Lung (tissue), 17 donors: ENCODE measurements at places on chromosomes 3 and 15. TPM values are rescaled to one million over a fixed set of nuclear protein-coding genes. Genes with fewer than 3 reads are reported as not detected.

Gene FETUB
- total RNA-seq = not detected

Gene GPR160
- 18.7 TPM for total RNA-seq

Gene KIF15
- 4.0 TPM for total RNA-seq

Gene PRSS50
- 0.46 TPM for total RNA-seq

Gene NCBP2
- total RNA-seq = 37.4 TPM

Gene ALDH1A2
- 28.4 TPM for total RNA-seq

Gene ZNF860
- total RNA-seq = 2.4 TPM

Gene MINAR1
- 0.37 TPM for total RNA-seq

Gene ZNF660
- 8.7 TPM for total RNA-seq

Gene SMAD6
- 62.3 TPM for total RNA-seq

Gene TJP1
- 84.6 TPM for total RNA-seq

Gene GTF2E1
- total RNA-seq = 14.8 TPM

Gene APBA2
- total RNA-seq = 18.3 TPM

Gene ADAMTS9
- total RNA-seq = 46.2 TPM

Gene GOLGA8S
- 0.11 TPM for total RNA-seq

Gene RTP3
- total RNA-seq = not detected

Gene CMTM6
- total RNA-seq = 63.4 TPM

Gene CILP
- 0.97 TPM for total RNA-seq

Gene H1-8
- not detected for total RNA-seq

Gene MKRN2OS
- 1.1 TPM for total RNA-seq

DNA sequence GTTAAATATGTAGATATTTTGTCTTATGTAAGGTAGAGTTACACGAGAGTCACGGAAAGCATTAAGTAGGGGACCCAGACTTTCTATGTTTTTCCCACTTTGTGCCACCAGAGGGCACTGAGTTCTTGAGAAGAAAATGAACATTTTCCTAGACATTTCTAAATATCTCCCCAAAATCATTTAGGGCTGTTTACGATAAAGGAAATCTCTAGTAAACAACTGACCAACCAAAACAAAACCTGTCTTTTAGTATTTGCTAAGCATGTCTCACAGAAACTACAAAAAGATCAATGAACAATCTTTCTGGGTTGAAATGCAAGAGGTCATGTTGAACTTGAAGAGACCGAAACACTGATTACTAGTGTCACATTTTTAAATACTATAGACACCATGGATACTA is 16.1 kb downstream of the POU1F1 start:
- DNase-seq = peak; percentile 56

GRCh38 chr3:23776352-23776891 is 29.3 kb upstream of the UBE2E1 start:
- no peak for DNase-seq

GRCh38 chr3:195134431-195134830 is 136.5 kb downstream of the XXYLT1 start:
- DNase-seq = no peak

- peak; percentile 72 for DNase-seq
Measured at GRCh38 chr3:175295248-175296130, 436.4 kb downstream of the NAALADL2 start.

DNA sequence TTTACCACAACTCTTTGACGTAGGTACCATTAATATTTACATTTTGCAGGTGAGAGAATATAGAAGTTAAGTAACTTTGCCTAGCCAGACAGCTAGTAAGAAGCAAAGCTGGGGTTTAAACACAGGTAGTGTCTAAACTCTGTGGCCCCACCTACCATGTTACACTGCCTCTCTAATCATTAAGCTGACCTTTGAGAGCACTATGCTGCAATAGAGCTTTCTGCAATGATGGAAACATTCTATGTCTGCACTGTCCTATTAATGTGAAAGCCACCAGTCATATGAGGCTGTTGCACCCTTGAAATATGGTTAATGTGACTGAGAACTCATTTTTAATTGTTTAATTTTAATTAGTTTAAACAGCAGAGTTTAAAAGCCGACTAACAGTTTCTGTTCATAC is 6.3 kb upstream of the RARB start:
- DNase-seq = no peak

- DNase-seq = peak; percentile 99
Measured at GRCh38 chr15:100125401-100126191, 216.2 kb downstream of the ADAMTS17 start.

GRCh38 chr3:105830836-105831235 is 38.0 kb downstream of the CBLB start:
- no peak for DNase-seq

GRCh38 chr15:74888716-74889115 is 1.1 kb upstream of the MPI start:
- DNase-seq = no peak

- no peak for DNase-seq
Measured at GRCh38 chr3:183349421-183350157, 78.8 kb downstream of the MCF2L2 start.

DNA sequence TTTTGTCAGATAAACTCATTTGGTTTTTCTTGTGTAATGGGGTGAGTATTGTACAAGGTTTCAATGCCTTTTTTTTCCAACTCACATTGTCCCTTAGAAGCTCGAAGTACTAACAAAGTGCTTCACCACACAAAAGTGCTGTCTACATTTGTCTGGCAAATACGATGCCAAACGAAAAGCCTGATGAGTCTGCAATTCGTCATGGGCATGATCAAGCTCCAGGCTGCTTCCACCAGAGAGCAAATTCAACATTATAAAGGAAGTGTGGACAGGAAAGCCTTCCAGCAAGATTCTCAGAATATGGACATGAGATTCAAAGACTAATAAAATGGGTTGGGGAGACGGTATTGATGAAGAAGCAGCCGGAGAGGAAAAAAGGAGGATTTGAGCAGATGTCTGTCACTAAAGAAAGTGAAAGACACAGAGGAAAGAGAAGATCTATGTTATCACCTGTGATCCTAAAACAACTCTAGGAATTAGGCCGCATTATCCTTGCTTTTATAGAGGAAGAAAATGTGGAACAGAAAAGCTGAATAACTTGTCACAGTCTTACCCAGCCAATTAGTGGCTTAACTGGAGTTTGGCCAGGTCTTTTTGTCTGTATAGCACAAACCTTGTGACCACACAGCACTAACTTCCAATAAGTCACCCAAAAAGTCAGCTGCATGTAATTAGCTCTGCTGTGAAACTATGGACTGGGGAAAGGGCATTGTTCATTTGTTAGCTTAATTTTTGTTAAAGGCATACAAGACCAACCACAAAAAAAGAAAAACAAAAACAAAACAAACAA is 494.8 kb downstream of the FHIT start:
- DNase-seq = no peak

DNA sequence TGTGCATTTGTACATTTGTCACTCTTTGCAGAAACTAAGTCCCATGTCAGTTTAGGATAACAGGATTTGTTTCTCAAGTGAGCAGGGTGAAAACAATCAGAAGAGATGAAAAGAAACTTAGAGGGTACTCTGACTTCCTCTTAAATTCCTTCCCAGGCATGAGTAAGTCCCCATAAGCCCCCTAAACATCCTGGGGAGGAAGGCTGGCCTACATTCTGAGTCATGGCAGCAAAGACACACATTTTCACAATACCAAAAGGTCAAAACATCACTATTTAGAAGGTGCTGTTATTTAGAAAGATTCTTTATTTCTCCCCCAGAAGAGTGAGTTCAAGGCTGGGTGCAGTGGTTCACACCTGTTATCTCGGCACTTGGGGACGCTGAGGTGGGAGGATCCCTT is 7.6 kb upstream of the FOXP1 start:
- no peak for DNase-seq

- no peak for DNase-seq
Measured at GRCh38 chr3:134258761-134259347, 8.2 kb upstream of the RYK start.

- no peak for DNase-seq
Measured at GRCh38 chr3:141878326-141878725, 1.9 kb downstream of the ATP1B3 start.

DNA sequence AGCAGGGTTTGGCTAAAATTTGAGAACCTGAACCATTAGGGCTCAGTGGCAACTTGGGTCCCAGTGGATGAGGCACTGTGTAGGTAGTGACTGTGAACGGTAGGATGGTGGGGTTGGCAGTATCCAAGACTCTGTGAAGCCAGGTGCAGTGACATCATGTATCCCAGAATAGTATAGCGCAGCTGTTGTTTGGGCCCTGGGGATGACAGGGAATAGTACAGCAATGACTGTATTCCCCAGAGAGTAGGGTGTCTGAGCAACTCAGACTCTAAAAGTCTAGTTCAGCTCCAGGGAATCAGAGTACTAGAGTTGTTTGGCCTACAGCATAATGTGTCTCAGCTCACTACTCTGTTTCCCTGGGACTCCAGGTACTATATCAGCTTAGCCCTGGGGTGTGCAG is 20.7 kb upstream of the PPP2R3A start:
- DNase-seq = no peak

- no peak for DNase-seq
Measured at GRCh38 chr15:82871832-82872484, 62.5 kb downstream of the WHAMM start.

GRCh38 chr3:172836390-172836997 is 86.0 kb downstream of the ECT2 start:
- peak; percentile 20 for DNase-seq

DNA sequence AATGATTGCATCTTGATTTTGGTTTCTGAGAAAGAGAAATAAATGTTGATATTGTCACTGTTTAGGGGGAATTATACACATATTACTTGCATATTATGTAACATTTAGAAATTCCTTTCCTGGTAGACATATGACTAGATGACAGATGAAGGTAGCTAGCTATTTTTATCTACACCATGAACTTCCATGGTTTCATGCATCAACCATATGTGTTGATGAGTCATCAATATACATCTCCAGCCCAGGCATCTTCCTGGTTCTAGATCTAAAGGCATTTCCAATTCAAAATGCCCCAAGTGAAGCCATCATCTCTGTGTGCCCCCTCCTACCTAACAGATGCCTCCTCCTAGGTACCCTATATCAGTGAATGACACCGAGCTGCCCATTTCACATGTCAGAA is 9.5 kb upstream of the ADAMTSL3 start:
- no peak for DNase-seq

GRCh38 chr15:39804026-39804425 is 21.4 kb upstream of the FSIP1 start:
- no peak for DNase-seq

DNA sequence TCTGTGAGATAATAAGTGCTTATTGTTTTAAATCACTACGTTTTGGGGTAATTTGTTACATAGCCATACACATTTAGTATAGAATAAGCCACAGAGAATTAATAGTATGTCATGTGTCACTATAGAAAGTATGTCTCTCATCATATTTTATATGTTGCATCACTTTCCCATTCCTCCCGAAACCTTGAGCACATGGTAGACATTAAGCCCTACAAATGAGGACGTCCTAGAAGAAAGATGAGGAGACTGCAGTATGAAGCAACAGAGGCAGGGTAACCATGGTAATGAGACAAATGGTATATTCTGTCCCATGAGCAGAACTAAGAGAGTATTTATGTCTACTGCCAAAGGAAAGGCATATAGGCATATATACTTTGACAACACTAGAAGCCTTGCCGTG is 720.2 kb downstream of the ROBO1 start:
- DNase-seq = no peak

- no peak for DNase-seq
Measured at GRCh38 chr3:16452261-16452660, 61.2 kb downstream of the RFTN1 start.

GRCh38 chr15:57820119-57820518 is 113.6 kb downstream of the POLR2M start:
- DNase-seq = no peak

GRCh38 chr15:52246686-52247431 is 48.7 kb downstream of the MYO5C start:
- no peak for DNase-seq

DNA sequence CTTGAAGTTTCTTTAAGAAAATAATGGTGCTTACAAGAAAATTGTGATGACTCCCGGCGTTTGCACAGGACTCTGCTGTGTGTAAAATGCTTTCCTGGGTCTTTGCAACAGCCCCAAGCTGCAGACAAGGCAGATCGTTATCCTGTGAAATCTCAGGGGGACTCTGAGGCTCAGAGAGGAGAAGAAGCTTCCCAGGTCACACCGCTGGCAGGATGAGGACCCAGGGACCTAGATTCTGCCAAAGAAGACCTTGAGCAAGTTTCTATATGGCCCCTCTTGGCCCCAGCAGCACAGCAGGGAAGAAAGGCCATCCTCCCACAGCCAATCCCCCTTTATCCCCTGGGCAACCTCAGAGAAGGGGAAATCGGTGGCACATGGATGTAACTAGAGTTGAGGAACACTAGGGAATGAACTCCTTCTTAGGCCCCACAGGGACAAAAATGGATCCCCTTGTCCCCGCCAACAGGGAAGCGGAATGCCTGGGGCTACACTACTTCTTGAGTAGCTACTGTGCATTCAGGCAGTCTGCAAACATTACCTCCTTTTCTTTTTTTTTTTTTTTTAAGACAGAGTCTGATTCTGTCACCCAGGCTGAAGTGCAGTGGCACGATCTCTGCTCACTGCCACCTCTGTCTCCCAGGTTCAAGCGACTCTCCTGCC is 72.8 kb downstream of the CPN2 start:
- DNase-seq = peak; percentile 22

GRCh38 chr3:160105907-160106584 is 117.4 kb downstream of the IL12A start:
- DNase-seq = no peak

DNA sequence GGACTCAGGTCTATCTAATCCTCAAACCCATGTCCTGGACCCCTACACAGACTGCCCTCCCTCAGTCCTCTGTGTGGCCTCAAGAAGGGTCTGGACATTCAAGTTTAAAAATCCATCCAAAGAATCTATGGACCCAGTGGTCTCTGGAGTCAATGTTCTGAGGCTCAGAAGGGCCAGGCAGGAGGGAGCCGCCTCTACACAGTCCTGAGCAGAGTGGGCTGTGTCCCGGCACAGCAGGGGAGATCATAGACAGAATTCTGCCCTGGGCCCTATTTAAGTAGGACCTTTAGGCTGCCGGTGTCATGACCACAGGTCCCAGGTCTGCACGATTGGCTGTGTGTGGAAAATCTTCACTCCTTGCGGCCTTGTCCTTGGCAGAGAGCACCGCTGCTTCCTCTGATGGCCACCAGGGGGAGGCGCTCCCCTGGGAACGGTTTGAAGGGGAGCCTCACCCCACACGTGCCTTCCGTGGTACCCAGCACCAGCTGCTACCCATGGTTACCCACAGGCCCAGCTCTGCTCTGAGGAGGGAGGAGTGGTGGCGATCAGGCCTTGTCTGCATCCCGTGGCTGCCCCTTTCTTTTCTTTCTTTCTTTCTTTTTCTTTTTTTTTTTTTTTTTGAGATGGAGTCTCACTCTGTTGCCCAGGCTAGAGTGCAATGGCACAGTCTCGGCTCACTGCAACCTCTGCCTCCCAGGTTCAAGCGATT is 37.9 kb downstream of the CHRD start:
- DNase-seq = peak; percentile 49

DNA sequence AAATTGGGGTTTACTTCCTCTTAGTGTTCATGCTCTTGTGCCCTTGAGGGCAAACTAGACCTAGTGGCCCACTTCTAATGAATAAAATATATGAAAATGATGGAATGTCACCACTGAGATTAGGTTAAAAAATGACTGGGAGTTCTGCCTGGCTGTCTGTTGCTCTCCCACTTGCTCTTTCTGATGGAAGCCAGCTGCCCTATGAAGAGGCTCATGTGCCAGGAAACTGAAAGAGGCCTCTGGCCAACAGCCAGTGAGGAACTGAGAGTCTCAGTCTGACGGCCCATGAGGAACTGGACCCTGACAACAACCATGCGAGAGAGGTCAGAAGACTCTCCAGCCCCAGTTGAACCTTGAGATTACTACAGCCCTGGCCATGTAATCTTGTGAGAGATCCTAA is 107.1 kb upstream of the FHIT start:
- DNase-seq = peak; percentile 96
